Testis (tissue), 5 donors: ENCODE measurements at places on chromosomes 3 and 15. TPM values are rescaled to one million over a fixed set of nuclear protein-coding genes. Genes with fewer than 3 reads are reported as not detected.

- no peak for DNase-seq
Observed at GRCh38 chr3:180383332-180384020, 218.5 kb upstream of the TTC14 start.

DNA sequence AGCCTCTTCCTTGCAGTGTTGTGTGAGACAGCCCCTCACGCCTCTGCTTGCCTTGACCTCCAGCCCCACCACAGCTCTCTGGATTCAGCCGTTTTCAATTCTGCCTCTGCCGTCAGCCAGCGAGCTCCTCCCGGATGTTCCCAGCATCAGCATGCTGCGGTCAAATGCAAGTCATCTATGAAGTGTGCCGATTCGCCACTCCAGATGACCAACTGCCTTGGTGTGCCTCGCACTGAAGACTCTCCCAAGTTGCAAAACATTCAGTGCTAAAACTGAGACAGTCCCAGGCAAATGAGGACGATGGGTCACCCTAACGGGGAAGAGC is 30.6 kb upstream of the RASA2 start:
- DNase-seq = peak; percentile 42

- DNase-seq = no peak
Observed at GRCh38 chr3:84600703-84601225, 358.0 kb upstream of the CADM2 start.

- DNase-seq = no peak
Observed at GRCh38 chr15:56613811-56614210, 119.5 kb downstream of the ZNF280D start.

GRCh38 chr15:73227433-73228056 is 141.2 kb downstream of the HCN4 start:
- no peak for DNase-seq

- no peak for DNase-seq
Observed at GRCh38 chr15:51503003-51503402, 119.6 kb downstream of the DMXL2 start.

- DNase-seq = no peak
Observed at GRCh38 chr15:33735143-33735542, 233.2 kb upstream of the CHRM5 start.

DNA sequence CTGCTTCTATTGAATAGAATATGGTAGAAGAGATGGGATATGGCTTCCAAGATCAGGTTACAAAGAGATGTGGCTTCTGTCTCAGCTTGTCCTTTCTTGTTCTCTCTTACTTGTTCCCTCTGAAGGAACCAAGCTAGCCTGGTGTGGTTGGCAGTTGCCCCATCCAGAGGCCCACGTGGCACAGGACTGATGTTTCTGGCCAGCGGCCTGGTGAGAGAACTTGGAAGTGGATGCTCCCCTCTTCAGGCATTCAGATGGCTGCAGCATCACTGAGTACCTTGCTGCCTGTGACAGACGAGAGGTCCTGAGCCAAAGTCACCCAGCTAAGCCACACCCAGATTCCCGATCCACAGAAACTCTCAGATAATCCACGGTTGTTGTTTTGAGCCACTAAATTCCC is 183.6 kb downstream of the NSMCE3 start:
- DNase-seq = no peak

GRCh38 chr3:122014741-122015140 is 7.3 kb downstream of the ILDR1 start:
- DNase-seq = no peak

DNA sequence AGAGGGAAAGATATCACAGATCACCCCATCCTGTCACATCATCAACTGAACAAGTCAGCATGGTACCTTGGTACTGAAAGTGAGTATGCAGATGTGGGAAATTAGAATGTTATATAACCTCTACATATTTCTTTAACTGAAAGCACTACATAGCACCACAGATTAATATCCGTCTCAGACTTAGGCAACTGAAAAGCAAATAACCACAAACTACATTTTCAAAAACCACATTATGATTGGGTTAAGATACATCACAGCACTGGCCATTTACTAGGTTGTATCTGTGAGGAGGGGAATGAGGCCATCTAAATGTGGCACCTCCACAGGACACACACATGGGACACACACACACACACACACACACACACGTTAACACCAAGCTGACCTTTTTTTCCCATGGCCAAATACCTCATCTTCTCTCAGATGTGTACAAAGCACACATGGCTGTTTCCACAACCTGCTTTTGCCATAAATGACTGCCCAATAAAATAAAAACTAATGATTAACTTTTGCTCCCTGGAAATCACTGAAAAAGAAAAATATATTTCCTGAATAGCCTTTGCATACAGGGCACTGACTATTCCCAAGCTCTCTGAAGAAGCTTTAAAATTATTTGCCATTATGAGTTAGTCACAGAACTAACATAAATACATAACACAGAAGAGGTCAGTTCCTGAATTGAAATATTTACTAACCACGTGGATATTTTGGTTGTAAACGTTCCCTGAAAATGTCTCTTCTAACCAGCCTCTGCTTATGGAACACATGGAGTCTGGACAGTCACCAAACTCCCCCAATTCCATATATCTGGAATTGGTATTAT is 60.1 kb downstream of the SUMF1 start:
- no peak for DNase-seq

GRCh38 chr3:128709038-128709437 is 16.9 kb upstream of the RAB7A start:
- DNase-seq = no peak

DNA sequence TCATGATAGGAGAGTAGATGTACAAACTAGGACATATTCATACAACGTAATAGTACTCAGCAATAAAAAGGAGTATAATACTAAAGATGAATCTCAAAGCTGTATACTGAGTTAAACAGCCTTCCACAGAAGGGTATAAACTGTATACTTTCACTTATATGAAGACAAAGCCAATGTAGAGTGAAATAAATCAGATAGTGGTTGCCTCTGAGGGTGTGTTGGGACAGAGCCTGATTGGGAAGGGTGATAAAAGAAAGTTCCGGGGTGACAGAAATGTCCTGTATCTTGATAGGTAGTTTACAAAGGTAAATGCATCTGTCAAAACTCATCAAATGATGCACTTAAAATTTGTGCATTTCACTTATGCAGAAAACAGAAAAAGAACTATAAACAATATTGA is 122.5 kb downstream of the ADAM10 start:
- DNase-seq = no peak

- no peak for DNase-seq
Observed at GRCh38 chr3:61929617-61930016, 368.2 kb downstream of the PTPRG start.

DNA sequence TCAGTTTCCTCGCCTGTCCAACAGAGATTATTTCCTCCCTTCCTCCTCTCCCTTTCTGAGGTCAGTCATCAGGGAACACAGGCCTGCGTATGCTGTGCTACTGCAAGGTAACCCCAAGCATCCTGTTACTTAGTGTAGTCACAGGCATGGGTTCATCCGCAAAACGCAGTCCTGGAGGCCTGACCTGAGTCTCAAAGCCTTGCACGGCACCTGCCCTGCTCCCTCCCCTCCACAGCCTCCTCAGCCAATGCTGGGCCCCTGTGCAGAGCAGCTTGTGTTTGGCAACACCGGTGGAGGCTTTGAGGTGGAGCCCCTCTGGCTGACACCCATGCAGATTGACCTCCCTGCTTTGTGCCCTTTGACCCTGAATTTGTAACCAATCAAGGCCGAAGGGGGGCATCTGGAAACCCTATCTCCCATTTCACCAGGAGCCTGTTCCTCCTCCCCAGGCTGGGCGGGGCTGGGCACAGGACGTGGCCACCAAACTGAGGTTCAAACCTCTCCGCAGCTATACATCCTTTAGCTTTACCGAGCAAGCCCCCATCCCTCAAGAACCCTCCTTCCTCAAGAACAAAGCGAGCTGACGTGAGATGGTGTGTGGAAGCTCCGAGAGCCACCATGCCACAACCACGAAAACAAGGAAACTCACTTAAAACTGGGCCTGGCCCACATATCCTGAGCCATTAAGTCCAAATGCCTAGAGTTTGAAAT is 21.5 kb downstream of the TKT start:
- no peak for DNase-seq

CORO2B gene
- total RNA-seq = 1.4 TPM

SLC51A gene
- total RNA-seq = 35.1 TPM
